Naive B cell (primary cell): ENCODE measurements at places on chromosomes 2 and 18. TPM values are rescaled to one million over a fixed set of nuclear protein-coding genes. Genes with fewer than 3 reads are reported as not detected.

RPL37A gene
- polyA plus RNA-seq: 1,779 TPM

TTC31 gene
- 22.2 TPM for polyA plus RNA-seq

MZT2B gene
- 128 TPM for polyA plus RNA-seq

CHRNG gene
- polyA plus RNA-seq: not detected

GPC1 gene
- 0.47 TPM for polyA plus RNA-seq

SIX2 gene
- polyA plus RNA-seq: not detected

C1GALT1C1L gene
- not detected for polyA plus RNA-seq

DNA sequence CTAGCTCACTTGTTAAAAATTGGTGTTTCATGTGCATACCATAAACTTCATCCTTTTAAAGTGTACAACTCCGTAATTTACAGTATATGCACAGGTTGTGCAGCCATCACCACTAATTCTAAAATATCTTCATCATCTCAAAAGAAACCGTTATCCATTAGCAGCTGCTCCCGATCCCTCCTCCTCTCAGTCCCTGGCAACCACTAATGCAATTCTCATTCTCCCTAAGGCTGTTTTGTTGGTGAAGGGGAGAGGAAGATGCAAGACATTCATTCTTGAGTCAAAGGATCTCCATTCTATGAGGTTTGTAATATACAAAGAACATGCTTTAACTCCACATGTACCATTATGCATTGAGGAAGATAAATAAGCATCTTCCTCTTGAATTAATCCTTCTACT, 48.6 kb downstream of the RNU4ATAC start:
- DNase-seq: no peak

DNA sequence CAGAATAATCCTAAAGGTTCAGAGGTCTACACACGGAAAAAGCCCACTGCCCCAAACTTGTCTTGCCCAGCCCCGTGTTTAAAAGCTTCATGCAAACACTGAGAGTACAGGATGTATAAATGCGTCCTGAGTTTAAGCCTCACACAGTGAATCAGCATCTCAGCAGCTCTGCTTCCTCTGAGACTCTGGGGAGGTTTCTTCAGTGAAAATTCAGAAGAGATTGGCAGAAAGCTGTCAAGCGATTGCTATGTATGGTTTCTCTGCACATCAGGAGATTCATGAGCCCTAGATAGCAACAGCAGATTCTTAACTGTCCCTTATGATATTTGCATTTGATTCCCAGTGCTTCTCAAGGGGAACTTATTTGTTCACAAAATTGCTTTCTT, 27.1 kb downstream of the CRACDL start:
- DNase-seq: no peak

DNA sequence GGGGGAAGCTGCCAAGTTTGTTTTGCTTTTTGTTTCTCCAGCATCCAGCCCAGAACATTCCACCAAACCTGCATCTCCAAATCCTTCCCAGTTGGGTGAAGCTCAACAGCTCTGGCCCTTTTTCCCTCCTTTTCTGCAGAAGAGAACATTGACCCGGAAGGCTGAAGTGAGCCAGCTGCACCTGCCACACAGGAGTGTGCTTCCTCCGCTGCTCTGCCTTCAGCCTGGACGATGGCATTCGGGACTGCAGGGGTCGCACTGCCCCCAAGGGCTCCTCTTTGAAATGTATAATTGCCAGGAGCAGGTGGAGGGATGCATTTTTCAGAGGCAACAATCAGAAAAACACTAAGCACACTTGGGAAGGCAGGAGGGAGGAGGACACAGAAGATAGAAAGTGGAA, 41.8 kb downstream of the ST8SIA5 start:
- DNase-seq: no peak

DNA sequence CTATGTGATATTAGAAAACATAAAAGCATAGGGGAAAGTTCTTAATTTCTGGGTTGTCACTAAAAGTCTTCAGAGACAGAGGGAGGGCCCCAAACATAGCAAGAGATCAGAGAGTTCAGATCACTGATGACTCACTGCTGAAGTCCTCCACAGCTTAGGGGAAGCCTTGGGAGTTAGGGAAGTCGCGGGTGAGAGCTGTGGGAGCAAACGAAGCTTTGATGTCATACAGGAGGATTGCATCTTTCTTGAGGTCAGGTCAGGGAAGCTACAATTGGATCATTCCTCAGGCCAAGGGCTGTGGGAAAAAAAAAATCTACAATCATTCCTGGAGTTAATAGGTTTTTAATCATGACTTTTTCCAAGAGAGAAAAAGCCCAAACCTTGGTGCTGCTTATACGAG, 96.2 kb downstream of the COPS8 start:
- DNase-seq: no peak

DNA sequence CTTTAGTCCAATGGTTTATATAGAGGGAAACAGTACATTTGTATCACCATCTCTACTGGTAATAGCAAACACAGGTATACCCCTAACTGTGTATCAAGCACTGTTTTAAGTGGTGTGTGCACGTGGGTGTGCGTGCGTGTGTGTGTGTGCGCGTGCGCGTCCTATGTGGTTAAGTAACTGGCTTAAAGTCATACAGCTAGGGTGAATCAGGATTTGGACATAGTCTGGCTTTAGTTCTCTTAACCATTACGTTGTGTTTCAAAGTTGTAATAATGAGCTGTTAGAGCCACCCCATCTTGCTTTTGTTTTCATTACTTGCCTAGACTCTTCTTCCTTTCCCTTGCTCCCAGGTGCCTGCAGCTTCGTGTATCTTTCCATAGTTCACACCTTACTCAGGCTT, 2.1 kb downstream of the HADHB start:
- no peak for DNase-seq

DNA sequence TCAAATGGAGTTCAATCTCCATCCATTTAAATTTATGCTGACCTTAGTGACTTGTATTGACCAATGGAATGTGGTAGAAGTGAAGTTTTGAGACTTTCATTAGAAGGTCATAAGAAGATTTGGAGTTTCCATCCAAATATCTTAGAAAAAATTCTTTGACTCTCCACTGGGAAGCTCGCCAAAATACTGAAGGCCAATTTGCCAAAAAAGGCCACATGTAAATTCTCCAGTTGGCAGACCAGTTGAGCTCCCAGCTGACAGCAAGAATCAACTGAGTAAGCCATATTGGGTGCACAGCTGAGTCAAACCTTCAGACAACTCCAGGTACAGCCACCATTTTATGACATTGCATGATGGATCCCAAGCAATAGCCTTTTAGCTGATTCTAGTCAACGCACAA, 228.3 kb upstream of the SETBP1 start:
- no peak for DNase-seq

DNA sequence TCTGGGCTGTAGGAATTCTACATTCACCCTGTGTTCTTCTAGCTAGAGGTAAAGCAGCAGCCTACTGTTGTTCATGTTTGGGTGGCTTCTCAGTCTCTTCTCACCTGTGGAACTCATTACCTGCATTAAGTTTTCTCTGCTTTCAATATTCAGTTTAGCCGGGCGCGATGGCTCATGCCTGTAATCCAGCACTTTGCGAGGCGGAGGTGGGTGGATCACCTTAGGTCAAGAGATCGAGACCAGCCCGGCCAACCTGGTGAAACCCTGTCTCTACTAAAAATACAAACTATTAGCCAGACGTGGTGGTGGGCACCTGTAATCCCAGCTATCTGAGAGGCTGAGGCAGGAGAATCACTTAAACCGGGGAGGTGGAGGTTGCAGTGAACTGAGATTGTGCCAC, 139.8 kb upstream of the UBE2E3 start:
- no peak for DNase-seq

DNA sequence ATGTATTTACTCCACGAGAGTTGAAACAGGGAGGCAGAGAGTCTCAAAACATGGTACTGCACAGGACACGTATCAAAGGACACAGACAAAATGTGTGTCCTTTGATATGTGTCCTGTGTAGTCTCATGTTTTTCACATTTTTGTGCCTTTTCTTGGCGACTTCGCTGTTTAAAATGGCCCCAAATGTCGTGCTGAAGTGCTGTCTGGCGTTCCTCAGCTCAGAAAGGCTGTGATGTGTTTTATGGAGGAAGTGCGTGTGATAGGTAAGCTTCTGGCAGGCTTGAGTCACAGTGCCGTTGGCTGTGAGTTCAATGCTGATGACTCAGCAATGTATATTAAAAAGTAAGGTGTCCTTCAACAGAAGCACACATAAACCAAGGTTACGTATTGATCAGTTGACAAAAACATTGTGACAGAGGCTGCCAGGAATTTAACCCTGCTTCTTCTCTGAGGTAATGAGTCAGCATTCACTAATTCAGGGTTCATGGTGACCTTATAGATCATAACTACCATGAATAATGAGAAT, 78.2 kb downstream of the DYSF start:
- DNase-seq: no peak

- DNase-seq: no peak
Observed at GRCh38 chr18:75477900-75478299, 50.4 kb upstream of the SMIM21 start.

- DNase-seq: no peak
Observed at GRCh38 chr2:74474899-74475298, 2.4 kb upstream of the MRPL53 start.

GRCh38 chr2:167637741-167638140, 609.7 kb downstream of the STK39 start:
- DNase-seq: no peak

DNA sequence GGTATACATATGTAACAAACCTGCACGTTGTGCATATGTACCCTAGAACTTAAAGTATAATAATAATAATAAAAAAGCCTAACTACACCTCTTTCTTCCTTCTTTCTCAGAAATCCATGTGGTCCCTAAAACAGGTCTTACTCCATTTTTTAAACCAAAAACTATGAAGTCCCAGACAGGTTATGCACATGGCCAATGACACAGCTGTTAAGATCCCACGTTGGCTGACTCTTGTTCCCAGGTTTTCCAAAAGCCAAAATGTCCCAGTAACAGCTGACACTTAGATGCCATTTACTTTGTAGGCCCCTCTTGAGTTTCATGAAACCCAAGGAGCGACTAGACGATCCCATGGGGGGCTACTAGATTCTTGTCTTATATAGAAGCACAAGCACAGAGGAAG, 97.0 kb downstream of the KCNF1 start:
- no peak for DNase-seq

GRCh38 chr2:138228101-138228500, 263.8 kb downstream of the HNMT start:
- no peak for DNase-seq

GRCh38 chr2:171163261-171163660, 2.6 kb upstream of the TLK1 start:
- DNase-seq: no peak

- no peak for DNase-seq
Observed at GRCh38 chr2:55357927-55358326, 61.7 kb downstream of the CCDC88A start.

- no peak for DNase-seq
Observed at GRCh38 chr2:10372203-10372861, 69.6 kb downstream of the HPCAL1 start.

DNA sequence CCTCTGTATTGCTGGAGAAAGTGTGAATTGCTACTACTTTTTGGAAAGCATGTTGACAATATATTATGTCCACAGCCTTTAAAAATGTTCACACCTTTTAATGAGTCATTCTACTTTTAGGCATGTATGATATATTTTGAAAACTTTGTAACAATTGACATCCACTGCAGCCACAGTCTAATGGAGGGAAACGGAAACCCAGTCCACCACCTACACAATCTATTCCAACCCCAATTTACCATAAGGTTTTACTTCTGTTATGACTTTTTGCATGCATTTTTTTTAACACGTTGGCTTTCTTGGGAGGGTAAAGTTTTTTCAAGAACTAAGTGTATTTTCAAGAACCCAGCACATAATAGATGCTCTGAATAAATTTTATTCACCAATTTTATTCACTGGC, 38.5 kb upstream of the ATP8B1 start:
- DNase-seq: no peak

- DNase-seq: peak; percentile 25
Observed at GRCh38 chr18:21682371-21683051, 22.1 kb downstream of the ABHD3 start.

DNA sequence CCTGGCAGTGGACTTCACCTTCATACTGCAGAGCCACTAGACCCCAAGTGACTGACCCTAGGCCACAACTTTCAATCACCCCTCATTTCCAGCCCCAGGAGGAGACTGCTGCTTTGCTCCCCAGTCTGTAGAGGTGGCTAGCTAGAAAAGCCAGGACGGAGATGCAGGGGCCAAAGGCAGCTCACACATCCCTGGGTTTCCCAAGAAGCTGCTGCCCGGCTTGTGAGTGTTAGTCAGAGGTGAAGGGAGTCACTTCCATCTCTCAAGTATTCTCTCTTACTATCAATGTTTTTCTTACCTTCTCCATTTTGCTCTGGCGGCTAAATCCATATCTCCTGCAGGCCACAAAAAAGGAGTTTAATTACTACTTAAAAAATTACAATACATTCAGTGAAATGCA, 36.2 kb downstream of the CCDC93 start:
- no peak for DNase-seq

- DNase-seq: no peak
Observed at GRCh38 chr18:69216321-69216720, 184.4 kb upstream of the DOK6 start.
